NCI-H146 (cell line): ENCODE measurements at places on chromosomes 16 and 17.
A peak's percentile ranks its signal among the peaks of the same experiment; 100 is the strongest.

DNA sequence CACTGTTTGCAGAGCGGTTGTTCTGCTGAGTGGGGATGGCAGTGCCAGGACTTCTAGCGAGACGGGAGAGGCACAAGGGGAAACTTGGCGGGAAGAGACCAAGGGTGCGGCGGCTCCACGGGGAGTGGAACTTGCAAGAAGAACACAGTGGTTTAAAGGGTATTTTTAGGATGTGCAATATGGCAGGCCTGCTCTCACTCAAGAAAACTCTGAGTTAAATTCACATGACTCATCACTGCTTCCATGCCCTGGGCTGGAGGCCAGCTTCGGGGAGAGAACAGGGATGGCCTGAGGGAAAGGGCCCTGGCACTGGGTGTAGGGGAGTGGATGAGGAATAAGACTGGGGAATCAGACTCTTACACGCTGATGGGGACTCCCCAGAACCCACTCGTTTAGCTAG, 13.3 kb upstream of the CD300LD start:
- DNase-seq = no peak

GRCh38 chr17:17677299-17678040, 3.8 kb upstream of the RAI1 start:
- no peak for DNase-seq

- DNase-seq = no peak
Observed at GRCh38 chr16:9521749-9522370, 430.4 kb downstream of the HAPSTR1 start.

- DNase-seq = no peak
Observed at GRCh38 chr16:22635357-22635761, 124.7 kb downstream of the NPIPB5 start.

DNA sequence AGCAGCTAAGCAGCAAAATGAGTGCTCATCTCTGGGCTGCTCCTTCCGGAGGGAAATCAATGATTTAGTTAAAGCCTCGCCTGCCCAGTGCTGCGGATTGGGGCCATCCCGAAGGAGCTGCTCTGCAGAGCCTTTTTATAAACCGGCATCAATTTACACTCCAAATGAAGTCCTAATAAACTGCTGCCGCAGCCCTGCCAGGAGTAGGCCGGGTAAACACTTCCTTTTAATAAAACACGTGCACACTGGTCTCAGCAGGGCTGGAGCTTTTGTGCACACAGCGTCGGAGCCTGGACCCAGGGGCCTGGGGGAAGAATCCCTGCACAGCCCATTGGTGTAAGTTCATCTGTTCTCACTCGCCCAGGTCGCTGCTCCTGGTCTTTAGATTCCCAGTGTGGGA, 79.6 kb upstream of the HS3ST2 start:
- no peak for DNase-seq

DNA sequence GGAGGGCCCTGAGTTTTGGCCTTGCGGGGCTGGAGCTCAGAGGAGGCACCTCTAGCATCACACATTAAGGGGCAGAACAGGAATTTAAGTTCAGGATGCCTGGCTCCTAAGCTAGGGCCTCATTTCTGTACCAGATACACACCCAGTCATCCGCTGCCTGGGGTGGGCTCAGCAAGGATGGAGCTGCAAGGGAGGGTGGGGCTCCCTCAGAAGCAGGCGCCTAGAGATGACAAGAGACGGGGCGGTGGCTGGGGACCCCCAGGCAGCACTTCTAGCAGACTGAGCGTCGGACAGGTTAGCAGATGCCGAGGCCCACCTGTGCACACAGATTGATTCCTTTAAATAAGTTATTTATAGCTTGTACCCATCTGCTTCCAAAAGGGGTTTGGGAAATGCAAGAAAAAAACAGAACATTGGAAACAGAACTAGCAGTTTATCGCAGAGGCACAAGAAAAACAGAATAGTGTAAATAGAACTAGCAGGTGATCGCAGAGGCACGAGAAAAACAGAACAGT, 47.6 kb upstream of the CBFA2T3 start:
- DNase-seq = no peak

DNA sequence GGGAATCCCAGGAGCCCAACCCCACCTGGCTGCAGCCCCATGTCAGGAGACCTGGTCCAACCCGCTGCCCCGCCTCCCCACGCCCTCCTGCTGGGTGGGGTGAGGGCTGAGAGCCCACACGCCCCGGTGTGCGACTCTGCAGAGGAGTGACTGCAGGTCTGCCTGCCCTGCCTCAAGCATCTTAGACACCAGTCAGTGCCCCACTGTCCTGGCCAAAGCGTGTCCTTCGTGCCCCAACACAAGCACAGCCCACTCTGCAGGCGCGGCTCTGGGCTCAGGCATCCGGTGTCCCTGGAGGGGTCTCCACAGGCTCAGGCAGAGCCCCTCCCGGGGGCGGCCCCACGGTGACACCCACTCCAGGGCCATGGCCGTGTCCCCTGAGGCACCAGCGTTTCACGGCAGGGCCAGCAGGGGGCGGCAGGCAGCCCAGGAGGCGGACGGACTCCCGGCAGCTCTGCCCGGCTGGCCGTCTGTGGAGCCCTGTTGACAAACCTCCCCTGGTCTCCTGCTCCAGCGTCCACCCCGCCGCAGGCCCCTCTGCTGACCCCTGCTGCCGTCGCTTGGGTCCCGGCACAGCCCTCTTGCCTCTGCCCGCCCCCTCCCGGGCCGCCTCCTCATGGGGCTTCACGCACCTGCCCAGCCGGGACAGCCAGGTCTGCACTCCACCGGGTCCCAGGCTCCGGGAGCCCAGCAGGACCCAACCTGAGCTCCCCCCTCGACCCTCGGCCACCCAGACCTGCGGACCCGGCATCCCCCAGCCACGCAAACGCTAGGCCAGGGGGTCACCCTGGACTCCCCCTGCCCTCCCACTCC, 8.6 kb upstream of the UBE2I start:
- peak; percentile 65 for DNase-seq

- DNase-seq = no peak
Observed at GRCh38 chr16:5020551-5020950, 13.2 kb downstream of the NAGPA start.

GRCh38 chr16:56450275-56450985, 702 bp downstream of the NUDT21 start:
- peak; percentile 5 for DNase-seq

DNA sequence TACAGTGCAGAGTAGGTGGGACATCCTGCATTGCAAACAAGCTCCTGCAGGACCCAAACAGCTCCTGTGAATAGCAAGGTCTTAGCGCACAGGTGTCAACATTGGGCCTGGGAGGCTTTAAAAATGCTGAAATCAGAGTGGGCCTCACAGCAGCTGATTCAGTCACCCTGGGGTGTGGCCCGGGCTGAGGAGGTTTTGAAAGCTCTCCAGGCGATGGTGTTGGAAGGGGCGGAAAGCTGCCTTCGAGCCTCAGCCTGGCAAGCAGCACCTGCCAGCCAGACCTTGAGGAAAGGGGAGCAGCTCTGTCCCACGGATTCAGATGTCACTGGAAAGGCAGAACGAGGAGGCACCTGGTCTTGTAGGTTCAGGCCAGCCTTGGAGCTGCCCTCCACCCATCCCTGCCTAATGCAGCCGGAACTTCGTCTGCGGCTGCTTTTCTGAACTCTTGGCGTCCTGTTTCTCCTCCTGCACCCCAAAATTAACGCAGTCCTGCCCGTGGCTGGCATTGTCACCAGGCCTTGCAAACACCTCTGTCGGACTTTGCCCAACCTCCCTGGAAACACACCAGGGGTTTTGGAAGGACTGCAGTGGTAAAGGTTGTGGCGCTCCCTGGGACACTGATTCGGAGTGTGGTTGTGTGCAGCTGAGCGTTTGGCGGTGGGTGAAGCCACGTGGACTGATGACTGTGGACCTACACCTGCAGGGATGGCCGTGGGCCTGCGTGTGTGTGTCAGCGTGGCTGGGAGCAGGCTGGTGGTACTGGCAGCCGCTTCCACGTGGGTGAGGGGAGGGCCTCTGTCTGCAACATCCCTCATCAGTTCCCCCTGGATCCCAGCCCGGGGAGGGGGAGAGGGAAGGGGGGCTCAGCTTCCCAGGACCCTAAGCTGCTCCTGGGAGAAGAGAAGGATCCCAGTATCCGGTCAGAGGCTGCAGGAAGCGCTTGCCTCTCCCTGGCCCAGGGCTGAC, 3.4 kb downstream of the NECAB2 start:
- no peak for DNase-seq

DNA sequence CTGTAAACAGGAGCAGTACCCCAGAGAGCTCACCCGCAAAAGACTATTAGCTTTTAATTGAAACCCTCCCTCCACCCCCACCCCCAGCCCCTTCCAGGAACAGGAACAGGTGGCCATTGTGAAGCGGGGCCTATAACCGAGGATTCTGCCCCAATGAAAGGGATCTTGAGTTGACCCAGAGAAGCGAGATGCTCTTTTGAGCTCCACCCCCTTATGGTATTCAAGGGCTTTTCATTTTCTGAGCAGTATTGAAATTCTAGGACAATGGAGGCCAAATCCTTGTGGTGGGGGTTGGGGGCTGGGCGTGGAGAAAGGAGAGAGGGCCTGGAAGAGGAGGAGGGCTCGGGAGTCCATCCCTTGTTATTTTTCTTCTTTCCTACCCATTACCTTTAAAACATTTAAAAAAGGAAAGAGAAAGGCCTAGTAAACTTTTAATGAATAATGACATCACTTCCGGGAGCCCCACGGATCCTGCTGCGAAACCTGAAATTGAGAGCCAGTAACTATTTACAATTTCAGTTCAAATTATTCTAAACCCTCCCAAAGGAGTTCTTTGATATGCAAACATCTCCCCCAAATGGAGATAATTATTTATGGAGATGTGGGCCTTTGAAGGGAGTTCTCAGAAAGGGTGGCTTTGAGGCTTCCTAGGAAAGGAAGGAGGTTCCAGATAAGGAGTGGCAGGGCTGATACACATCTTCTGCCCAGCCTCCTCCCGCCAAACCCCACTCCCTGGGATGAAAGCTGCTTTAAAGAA, 30.5 kb downstream of the HS3ST3B1 start:
- no peak for DNase-seq

DNA sequence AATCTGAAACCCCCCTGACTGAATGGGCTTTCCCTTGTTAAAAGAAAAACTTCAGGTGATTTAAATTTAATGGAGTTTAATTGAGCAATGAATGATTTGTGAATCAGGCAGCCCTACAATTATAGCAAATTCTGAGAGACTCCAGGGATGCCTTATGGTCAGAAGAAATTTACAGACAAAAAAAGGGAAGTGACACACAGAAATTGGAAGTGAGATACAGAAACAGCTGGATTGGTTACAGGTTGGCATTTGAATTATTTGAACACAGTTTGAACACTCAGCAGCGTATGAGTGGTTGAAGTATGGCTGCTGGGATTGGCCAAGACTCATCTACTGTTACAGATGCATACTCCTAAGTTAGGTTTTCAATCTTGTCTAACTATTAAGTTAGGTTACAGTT, 19.0 kb upstream of the CPHXL start:
- DNase-seq = no peak
